ENCODE measurements at places on chromosomes 7 and 10.

- no peak for DNase-seq
Observed at GRCh38 chr7:30308389-30308788, 24.0 kb downstream of the ZNRF2 start.

DNA sequence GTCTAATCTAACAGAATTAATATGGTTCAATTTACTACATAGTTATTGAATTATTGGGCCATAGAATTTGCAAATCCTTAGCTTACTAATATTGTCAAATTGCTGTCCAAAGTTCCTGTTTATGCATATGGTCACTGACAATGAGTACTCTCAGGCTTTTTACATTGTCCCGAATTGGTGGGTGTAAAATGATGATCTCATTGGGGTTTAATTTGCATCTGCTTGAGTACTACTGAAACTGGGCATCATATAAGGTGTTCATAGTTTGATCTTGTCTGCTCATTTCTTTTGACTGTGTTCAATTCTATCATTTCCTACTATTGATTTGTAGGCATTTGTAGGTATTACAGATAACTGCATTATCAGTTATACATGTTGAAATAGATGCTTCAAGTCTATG, 12.7 kb downstream of the ABCA13 start:
- DNase-seq, result no peak

GRCh38 chr10:105185161-105185560, 544.1 kb downstream of the SORCS3 start:
- DNase-seq, result no peak

DNA sequence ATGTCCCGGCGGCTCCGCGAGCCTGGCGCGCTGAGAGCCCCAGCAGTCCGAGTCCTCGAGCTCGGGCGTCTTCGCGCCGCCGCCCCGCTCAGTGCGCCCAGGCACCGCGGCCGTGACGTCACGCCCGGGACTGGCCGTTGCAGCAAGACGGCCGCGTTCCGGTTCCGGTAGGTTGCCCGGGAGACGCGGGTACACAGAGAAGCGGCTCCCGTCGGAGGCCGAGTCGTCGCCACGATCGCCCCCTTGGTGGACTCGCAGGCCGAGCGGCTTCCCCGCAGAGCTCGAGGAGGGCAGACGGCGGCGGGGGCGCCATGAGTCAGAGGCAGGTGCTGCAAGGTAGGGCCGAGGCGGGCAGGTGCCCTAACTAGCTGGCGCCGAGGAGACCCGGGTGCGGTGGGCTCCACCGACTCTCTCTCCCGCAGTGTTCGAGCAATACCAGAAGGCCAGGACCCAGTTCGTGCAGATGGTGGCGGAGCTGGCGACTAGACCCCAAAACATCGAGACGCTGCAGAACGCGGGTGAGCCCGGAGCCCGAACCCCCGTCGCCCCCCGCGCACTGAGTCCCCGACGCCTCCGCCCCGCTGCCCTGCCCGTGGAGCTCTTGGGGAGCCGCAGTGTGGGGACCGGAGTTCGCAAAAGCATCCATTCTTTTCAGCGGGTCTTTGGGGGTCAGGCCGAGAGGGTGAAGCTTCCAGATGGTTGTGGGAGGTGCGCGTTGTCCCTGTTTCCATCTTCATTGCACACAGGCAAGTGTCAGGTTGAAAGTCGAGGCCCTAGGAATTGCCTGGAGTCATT, at the start of gene SPAG6:
Gene SPAG6, plus strand, starts transcription at position 196 of the 795 bp plus-strand sequence. Its CDS starts 116 bp downstream, at position 312.
- no peak for DNase-seq

All from skeletal muscle cell (primary cell).